ENCODE measurements at places on chromosomes 6 and 20.

DNA sequence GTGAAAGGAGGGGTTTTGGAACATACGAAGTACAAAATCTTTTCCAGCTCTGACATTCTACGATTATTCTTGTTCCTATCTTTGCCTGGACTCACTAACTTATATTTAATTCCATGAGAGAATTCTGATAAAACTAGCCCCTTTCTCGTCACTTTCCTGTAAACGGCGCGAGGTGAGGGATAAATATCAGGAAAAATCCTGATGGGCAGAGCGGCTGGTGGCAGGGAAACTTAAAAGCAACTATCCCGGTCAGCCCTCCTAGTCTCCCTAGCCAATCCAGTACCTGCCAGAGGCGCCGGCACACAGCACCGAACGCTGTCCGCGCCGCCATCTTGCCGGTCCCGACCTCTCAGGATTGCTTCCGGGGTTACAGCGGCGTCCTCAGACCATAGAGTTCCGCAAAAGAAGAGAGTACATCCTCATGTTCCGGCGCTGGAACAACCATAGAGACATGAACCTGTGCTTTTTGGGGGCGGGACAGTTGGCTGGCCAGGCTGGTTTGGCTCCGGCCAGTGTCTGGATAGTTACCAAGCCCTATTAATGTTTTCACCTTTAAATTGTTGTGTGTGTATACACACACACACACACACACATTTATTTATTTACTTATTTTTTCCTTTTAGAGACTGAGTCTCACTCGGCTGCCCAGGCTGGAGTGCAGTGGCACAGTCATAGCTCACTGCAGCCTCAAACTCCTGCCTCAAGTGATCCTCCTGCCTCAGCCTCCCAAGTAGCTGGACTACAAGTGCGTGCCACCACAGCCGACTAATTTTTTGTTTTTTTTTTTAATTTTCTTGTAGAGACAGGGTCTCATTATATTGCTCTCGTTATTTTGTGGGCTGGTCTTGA, at the start of gene MRPS10:
MRPS10 (minus strand) TSS at position 343 of the 849 bp plus-strand sequence; CDS start at position 331, 12 bp downstream.
- peak; percentile 74 for DNase-seq

DNA sequence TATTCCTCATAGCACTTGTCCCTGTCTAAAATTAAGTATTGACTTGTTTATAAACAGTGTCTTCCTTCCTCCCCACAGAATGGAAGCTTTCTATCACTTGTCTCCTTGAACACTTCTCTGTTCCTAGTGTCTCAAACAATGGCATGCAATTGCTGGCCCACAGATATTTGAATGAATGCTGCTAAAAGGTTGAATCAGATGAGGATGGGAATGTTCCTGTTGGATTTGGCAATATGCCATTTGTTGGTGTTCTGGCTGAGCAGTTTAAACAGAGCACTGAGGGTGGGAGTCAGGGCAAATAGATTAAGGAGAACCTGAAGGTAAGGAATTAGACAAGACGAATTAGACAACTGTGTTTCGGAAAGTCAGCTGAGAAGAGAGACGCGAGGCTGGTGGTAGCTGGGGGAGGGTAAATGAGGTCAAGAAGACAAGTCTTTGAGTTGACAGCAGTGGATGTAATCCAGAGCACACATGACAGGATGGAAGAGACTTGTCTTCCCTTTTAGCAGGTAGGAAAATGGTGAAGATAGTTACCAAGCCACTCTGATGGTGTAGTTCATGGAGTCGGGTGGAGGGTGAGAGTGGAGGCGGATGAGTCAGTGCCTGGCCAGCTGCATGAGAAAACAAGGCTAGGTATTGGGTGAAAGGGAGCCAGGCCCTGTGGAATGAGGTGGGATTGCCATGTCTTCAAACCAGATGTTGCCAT, 58.3 kb upstream of the GNRH2 start:
- DNase-seq: no peak

DNA sequence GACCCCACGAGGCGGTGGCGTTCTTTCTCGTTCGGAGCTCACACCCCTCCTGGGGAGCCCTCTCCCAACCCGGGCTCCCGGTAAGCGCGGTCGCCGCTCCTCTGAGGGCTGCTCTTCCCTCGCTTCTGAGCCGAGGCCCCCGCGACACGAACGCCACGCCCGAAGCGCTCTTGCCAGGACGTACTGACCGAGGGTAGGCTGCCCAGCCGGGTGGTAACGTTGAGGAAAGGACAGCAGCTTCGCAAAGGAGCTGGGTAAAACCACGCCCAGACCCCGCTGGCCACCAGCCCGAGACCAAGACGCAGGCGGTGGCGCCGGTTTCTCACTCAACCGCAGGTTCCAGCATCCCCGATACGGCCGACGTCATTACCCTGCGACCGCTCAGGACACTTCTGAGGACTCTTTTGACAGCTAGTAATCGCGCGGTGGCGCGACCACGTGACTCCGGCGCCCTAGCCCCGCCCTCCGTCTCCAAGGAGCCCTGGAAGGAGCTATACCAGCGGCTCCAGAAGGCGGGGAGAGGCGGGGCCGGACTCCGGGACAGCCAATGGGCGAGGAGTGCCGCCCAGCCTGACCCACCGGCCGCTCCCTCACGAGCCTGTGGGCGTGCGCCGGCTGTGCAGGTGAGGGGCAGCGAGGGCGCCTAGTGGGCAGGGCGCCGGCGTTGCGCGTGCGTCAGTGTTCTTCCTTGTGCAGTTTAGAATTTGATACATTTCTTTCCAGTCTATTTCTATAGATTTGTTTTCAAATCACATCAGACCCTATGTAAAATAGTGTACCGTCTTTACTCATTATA, 4.0 kb upstream of the GZF1 start:
- DNase-seq: peak; percentile 98

GRCh38 chr6:143579703-143580102, 68.2 kb upstream of the FUCA2 start:
- DNase-seq: no peak

DNA sequence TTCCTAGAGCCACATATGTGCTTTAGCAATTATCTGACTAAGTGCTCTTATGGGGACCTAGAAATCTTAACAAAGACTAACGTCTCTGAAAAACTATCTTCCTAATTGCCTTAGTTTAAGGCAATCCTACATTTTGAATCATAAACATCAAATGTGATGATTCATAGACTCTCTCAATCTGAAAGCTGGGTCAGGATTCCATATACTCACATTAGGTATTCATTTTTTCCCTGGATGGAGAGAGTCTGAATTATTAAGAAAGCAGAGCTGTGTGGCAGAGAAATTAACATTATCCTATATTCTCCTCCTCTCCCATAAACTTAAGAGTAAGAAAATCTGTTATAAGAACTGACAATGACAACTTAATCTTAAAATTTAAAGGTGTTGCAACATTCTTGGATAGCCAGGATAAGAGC, 1.6 kb upstream of the PRL start:
- no peak for DNase-seq

DNA sequence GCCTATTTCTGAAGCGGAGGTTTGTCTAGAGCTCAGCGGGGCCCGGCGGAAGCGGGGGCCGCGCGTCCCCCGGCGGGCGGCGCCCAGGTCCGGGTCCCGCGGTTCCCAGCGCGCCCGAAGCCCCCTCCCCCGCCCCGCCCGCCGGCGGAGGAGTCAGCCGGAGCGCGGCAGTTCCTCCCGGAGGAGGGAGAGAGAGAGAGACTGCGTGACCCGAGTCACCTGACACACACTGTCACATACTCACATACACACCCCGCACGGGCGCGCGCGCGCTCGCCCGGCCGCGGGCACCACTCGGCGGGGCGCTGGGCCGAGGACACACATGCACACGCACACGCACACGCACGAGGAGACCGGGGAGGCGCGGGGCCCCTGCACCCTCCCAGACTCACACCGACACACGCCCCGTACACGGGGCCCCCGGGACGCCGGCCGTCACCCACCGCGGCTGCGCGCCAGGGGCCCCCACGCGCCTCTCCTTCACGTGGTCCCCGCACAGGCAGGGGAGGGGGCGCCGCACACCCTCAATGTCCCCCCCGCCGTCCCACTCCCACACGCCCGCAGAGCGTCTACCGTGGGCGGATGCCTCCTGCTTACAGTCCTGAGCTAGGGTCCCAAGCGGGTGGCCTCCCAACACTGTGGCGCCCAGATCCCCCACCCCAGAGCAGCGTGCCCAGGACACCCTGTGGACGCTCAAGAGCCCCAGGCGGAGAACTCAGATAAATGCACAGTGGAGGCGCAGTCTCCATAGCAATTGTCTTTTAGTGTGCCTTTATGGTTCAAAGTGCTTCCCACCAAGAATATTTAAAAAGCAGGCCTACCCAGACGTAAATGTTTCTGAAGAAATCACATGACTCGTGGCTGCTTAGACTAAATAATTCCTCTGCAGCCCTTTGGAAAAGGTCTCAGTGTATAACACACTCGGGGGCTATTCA, at the start of gene RRAGD:
RRAGD (minus strand) TSS at position 203 of the 935 bp plus-strand sequence. CDS start 280 bp downstream, outside the sequence.
- DNase-seq: no peak

GRCh38 chr6:46392294-46392693, 99.0 kb downstream of the RCAN2 start:
- no peak for DNase-seq

DNA sequence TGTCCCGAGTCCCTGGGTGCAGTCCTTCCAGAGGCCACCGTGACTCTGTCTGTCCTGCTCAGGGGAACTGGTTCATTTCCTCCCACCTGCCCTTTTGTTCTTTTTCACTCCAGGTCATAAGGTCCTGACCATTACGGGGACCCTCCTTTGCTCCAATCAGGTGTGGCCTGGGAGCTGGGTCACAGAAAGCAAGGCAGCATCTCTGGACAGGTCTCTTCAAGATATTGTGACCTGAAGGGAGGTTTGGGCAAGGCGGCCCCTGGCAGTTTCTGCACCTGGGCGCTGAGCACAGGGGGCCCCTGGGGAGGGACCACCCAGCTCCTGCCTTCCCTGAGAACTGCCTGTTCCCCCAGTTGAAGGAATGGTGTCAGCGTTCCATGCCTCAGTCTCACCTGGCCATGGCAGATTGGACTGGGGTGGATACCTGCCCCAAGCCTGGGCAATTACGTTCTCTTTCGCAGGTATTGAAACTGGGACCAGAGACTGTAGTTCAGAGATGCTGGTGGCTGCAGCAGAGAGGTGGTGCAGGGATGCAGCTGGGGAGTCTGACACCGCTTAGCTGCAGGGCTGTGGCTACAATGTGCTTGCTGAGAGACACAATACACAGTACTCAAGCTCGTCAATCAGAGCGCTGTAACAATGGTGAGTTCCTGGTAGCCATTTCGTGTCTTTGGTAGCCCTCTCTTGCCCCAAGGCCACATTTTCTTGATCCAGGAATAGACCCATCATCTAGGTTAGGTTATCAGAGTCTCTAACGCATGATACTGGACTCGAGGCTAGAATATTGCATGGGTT, 15.6 kb upstream of the NELFCD start:
- no peak for DNase-seq

- no peak for DNase-seq
These were observed 72.2 kb upstream of the PBOV1 start for GRCh38 chr6:138290423-138290962.

DNA sequence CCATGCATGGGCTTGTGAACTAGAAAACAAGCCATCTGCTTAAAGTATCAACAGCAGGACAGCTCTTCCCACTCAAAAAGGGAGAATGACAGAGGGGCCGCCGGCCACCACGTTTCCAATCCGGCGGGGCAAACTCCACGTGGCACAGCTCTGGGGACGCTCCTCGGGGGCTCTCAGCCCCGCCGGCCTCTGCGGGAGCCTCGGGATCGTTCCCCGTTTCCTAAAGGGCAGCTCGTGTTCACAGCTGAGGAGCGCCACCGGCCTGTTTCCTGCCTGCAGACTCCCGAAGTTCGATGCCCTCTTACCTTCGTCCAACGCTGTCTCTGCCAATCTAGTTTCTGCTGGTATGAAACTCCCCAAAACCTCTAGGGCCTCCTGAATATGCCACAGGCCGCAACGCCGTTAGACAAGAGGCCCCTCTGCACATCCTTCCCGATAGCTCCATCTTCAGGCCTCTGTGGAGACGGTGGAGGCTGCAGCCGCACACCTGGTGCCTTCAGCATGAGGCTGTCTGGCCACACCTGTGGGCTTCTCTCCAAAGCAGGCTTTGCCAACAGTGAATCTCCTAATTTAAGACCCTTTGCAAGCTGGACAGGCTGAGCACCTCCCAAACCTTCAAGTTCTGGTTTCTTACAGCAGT, 46.5 kb downstream of the KCNQ2 start:
- no peak for DNase-seq

DNA sequence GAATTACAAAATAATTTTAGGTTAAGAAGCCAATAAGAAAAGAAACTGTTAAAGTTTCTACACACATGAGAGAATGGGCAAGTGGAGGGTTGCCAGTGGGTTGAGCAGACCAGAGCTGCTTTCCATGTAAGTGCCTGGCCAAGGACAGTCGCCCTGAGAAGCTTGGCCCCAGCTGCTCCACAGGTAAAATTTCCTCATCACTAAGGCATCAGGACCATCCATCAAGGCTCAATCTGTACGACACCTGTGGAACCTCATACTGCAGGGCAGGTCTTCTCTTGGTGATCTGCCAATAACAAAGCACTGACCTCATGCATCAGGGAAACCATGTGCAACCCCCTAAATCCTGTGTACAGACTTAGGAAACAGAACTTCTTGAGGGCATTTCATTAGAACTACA, 115.4 kb downstream of the INSM1 start:
- DNase-seq: no peak

- no peak for DNase-seq
These were observed 488.5 kb upstream of the BTBD3 start for GRCh38 chr20:11429168-11429567.

DNA sequence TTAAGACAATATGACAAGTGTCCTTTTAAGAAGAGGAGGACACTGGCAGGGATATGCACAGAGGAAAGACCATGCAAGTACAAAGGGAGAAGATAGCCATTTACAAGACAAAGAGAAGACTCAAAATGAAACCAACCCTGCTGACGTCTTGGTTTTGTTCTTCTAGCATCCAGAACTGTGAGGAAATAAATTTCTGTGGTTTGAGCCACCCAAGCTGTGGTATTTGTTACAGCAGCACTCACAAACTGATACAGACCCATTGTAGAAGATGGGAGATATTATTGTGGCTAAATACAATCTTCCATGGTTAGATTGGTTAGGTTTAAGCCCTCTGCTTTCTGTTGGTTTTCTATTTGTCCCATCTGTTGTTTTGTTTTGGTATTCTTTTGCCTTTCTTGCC, 88.6 kb upstream of the SLC35F1 start:
- no peak for DNase-seq

DNA sequence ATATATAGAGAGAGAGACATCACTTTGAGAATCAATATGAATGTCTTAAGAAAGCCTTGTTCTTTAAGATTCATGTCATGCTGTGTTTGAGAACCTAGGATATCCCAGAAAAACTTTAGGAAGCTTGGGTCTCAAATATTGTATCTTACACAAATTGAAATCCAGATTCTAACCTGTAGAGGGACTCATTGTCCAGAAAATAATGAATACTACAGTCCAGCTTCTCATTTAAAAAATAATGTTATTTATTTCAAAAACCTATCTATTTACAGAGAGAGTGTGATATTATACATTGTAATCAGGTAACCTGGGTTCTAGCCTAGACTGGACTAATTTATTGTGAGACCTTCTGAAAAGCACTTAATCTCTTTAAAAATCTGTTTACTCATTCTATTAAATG, 4.2 kb downstream of the RFX6 start:
- DNase-seq: no peak

- no peak for DNase-seq
These were observed 32.9 kb downstream of the NUDT3 start for GRCh38 chr6:34359418-34360158.

Measured in stimulated activated CD4-positive, alpha-beta T cell treated with anti-CD3 and anti-CD28 coated beads, Interleukin-1b, Interleukin-23, amount 100 ng/mL, for 1 hour (primary cell).